ENCODE measurements at places on chromosomes 5 and 9. TPM values are rescaled to one million over a fixed set of nuclear protein-coding genes. Genes with fewer than 3 reads are reported as not detected.

Gene GRXCR2
- not detected for total RNA-seq

Gene WNT8A
- total RNA-seq = 0.27 TPM

Gene ZDHHC11B
- 1.9 TPM for total RNA-seq

Gene IFNA17
- not detected for total RNA-seq

Gene SNCAIP
- 10.5 TPM for total RNA-seq

Gene GFI1B
- total RNA-seq = 0.71 TPM

Gene SLC1A1
- 11.7 TPM for total RNA-seq

Gene FGD3
- total RNA-seq = 1.4 TPM

Gene PCDHGA3
- 0.39 TPM for total RNA-seq

Gene PCDHA7
- total RNA-seq = 2.7 TPM

Gene PCDHA9
- total RNA-seq = 0.36 TPM

Gene IL13
- total RNA-seq = not detected

Gene SPATA31D4
- total RNA-seq = not detected

Gene DDX41
- total RNA-seq = 102 TPM

Gene OR13F1
- total RNA-seq = not detected

Gene FBXL7
- 17.8 TPM for total RNA-seq

Gene MYMK
- total RNA-seq = not detected

Gene IFNA2
- not detected for total RNA-seq

Gene NEUROG1
- not detected for total RNA-seq

Gene PFN3
- not detected for total RNA-seq

Gene NTRK2
- total RNA-seq = 0.08 TPM

Gene SPATA31A3
- total RNA-seq = not detected

Gene IDNK
- 0.48 TPM for total RNA-seq

Gene SLC24A2
- 6.4 TPM for total RNA-seq

Gene RNF180
- 2.3 TPM for total RNA-seq

Gene PCDHB10
- total RNA-seq = 1.9 TPM

Gene RALGDS
- total RNA-seq = 14.5 TPM

Gene ACSL6
- 2.4 TPM for total RNA-seq
